Ureter (tissue), 1 donor: ENCODE measurements at places on chromosomes 12 and 14.

- no peak for DNase-seq
Measured at GRCh38 chr14:103657471-103657870, 28.5 kb downstream of the KLC1 start.

DNA sequence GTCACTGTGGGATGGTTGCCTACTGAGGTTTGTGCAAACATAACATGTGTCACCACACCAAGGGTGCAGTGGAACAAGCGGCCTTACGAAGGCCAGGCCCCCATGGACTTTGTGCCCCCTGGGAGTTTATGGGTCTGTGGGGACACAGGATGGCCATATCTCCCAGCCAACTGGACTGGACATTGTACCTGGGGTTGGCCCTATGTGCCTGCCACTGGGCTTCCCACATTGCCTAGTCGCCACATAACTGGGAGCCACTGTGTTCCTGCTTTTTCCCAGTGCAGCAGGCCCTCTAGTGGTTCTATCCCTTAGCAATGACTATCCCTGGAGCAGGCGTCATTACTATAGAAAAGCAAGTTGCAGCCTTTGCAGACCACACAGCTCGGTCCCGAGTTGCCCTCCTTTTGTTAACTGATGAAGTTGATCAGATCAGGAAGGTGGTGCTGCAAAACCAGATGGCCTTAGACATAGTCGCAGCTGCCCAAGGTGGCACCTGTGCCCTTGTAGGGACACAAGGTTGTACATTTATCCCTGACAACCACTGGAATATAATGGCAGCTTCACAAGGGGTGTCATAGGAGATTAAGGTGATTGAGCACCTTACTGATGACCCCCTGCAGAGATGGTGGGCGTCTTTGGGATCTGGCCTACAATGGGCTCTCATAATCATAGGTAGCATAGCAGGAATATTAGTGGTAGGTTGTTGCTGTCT, 15.2 kb upstream of the RNASE12 start:
- no peak for DNase-seq

GRCh38 chr14:81193924-81194633, 26.7 kb downstream of the GTF2A1 start:
- DNase-seq: no peak

DNA sequence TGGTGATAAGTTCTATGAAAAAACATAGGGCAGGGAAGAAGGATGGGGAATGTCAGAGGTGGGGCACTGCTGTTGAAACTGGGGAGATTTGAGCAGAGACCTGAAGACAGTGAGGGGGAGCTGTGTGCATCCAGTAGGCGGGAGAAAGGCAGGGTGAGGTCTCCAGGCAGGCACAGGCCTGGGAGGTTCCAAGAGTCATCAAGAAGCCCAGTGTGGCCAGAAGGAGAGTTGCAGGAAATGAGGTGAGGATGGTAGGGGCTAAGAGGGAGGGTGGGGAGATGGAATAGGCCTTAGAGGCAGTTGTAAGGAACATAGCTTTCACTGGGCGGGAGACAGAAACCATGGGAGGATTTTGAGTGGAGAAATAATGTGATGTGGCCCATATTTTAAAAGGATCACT, 341.8 kb downstream of the GLT1D1 start:
- DNase-seq: no peak

GRCh38 chr12:126286203-126286602, 1221.0 kb downstream of the AACS start:
- no peak for DNase-seq
